Heart left ventricle (tissue), 16 donors: ENCODE measurements at places on chromosomes 6 and 20. TPM values are rescaled to one million over a fixed set of nuclear protein-coding genes. Genes with fewer than 3 reads are reported as not detected.
A peak's percentile ranks its signal among the peaks of the same experiment; 100 is the strongest.

Gene HLA-DOB
- 2.7 TPM for total RNA-seq

- DNase-seq = no peak
Observed at GRCh38 chr6:6123803-6124202, 117.1 kb upstream of the NRN1 start.

Gene EYS
- total RNA-seq = 0.07 TPM

Gene PRDM1
- 1.4 TPM for total RNA-seq

GRCh38 chr20:11591965-11592364 is 325.7 kb upstream of the BTBD3 start:
- no peak for DNase-seq

DNA sequence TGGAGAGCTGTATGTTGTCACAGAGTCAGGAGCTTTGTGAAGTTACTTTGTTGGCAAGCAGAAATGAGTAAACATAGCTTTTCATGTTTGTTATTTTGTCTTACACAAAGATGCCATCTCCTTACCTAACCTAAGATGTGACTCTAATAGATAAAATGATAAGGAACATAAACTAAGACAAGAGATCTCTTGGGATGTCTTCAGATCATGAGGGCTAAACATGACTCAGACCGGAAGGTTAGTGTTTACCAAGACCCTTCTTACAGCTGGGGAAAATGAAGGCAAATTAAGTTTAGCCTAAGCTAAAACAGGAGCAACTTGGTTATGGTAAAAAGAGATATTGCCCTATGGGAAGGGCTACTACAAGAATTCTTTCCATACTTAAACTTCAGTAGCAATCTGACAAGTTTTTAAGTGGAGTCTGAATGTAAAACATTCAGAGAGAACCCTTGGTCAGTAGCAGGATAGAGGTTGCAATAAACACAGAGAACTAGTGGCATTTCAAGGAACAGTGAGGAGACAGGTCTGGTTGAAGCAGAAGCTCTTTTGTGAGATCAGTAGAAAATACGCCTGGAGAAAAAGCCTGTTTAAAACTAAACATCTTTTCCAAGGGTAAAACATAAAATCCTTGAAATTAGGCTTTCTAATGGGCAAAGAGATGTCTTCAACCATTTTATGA is 29.9 kb downstream of the SGK1 start:
- DNase-seq = no peak

Gene DYNLT2
- 0.56 TPM for total RNA-seq

Gene CALHM6
- total RNA-seq = 0.57 TPM

- DNase-seq = no peak
Observed at GRCh38 chr20:50308166-50308512, 117.5 kb downstream of the CEBPB start.

- peak; percentile 63 for DNase-seq
Observed at GRCh38 chr6:25971187-25971821, 8.7 kb downstream of the TRIM38 start.

GRCh38 chr6:25576919-25577318 is 75.1 kb upstream of the SCGN start:
- no peak for DNase-seq
